ENCODE measurements at places on chromosomes 5 and 9.

- DNase-seq: no peak
Measured at GRCh38 chr5:138753794-138754698, 821 bp downstream of the CTNNA1 start.

- no peak for DNase-seq
Measured at GRCh38 chr9:135718616-135719015, 16.6 kb downstream of the KCNT1 start.

DNA sequence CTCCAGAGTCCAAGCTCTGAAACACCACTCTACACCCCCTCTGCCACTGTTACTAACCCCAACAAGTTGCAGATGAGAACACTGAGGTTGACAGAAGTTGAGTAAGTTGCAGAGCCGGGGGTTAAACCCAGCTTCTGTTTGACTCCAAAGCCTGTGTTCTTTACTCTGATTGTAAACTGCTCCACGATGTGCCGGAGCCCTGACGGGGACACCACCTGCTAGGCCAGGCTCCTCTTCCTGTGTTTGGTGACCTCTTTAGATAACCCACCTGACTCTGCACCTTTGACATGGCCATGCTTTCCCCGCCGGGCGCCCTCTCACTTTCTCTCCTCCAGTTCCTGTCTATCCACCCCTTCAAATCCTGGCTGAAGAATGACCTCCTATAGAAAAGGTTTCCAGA, 96.7 kb downstream of the PAX5 start:
- no peak for DNase-seq

GRCh38 chr5:122259995-122260394, 52.0 kb upstream of the SNCAIP start:
- no peak for DNase-seq

- DNase-seq: no peak
Measured at GRCh38 chr5:42614509-42614908, 142.1 kb upstream of the CCDC152 start.

GRCh38 chr9:129232839-129233591, 55.0 kb upstream of the IER5L start:
- no peak for DNase-seq

DNA sequence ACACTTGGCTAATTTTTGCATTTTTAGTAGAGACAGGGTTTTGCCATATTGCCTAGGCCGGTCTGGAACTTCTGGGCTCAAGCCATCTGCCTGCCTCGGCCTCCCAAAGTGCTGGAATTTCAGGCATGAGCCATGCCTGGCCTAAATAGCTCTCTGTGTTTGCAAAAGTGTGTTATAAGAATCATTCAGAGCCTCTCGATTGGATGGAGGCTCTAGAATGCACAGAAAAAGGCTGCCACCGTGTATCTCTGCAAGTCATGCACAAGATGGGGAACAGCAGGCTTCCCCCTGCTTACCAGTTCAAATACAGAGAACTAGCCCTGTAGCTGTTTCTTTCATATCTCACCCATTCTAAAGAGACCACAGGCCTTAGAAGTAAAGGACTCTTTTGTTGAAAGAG, 28.3 kb downstream of the FXN start:
- DNase-seq: no peak

GRCh38 chr9:135170535-135170934, 83.1 kb downstream of the OLFM1 start:
- DNase-seq: no peak

GRCh38 chr9:121876658-121877271, 216.3 kb downstream of the TTLL11 start:
- DNase-seq: no peak

DNA sequence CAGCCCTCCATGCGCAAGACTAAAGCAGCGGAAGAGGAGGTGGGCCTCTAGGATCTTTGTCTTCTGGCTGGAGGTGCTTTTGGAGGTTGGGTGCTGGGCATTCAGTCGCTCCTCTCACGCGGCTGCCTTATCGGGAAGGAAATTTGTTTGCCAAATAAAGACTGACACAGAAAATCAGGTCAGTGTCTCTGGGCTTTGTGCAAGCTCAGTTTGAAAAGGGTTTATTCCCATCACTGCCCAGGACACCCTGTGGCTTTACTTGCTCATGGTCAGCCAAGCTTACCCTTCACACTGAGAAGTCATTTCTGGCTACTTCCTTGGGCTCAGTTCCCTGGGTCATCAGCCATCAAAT, 10.5 kb downstream of the SLC2A8 start:
- no peak for DNase-seq

DNA sequence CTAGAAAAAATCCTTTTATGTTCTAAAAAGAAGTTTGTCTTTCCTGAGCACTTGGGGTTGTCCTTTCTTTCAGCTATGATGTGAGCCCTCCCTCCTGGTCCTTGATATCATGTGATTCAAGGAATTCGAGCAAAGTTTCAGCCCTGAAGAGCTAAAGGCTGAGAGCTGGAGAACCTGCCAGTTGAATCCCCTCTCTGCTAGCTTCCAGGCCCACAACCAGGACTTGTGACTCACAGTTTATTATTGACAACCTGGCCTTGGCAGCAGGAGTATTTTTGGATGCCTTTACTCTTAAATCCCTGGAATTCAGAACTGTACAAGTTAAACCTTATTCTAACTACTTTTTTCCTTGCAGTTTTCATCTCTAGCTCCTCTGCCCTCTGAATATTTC, 182.8 kb downstream of the SPOCK1 start:
- DNase-seq: no peak

GRCh38 chr5:149641000-149641576, 59.8 kb downstream of the ARHGEF37 start:
- DNase-seq: no peak

DNA sequence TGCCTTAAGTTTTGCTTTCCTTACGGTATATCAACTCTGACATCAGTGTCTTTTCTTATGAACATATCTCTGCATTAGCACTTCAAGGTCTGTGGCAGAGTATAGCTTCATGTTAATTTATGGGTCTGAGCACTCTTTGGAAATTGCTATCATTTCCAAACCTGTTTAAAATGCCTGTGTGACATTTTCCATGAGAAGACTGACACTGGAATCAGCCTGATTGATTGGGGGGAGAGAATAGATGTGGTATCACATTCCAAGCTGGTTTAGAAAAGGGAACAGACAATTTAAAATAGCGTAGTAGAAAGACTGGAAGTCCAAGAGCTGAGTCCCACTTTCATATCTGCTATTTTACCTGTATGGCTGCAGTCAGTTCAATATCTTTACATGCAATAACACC, 272.1 kb upstream of the CDH10 start:
- DNase-seq: no peak

DNA sequence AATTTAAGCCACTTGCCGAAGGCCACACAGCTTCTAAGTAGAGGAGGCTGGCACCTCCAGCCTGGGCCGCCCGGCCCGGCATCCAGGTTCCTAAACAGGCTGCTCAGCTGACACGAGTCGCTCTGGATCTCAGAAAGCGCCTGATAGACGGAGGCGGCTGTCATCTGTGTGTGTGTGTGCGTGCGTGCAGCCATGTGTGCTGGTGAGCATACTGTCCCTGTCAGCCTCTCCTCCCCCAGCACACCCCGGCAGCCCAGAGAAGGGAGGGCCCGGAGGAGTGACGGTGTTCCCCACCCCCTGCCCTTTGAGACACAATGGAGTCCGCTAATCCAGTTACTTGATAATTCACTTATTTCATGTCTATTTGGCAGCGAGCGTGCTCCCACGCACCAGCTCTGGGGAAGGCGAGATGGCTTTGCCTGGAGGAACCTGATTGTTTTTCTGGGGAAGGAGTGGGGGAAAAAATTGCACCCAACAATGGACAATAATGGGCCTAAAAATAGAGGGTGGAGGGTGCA, 20.0 kb downstream of the NTNG2 start:
- DNase-seq: no peak

- no peak for DNase-seq
Measured at GRCh38 chr5:66168226-66168625, 24.1 kb downstream of the SREK1 start.

DNA sequence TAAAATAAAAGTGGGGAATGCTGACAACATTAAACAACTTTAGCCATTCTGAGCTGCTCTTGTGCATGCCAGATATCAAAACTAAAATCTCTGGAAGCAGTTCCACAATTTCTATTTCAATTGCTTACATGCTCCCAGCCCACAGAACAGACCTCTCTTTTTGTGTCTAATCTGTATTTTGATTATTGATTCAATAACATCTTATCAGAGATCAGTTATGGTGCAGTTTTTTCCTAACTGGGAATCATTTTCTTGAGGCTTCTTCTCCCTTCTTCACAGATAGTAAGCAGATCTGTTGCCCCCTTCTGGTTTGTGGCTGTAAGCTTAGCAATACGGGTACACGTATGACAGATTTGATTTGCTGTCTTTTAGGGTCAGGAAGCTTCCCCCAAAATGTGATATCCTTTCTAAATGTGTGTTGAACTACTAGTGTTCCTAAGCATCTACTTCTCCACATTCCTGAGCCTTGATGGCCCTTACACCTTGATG, 39.4 kb downstream of the MRPS27 start:
- no peak for DNase-seq

GRCh38 chr9:126398403-126399058, 71.9 kb downstream of the MVB12B start:
- DNase-seq: peak; percentile 61
